ENCODE measurements at places on chromosomes 5 and 9.

DNA sequence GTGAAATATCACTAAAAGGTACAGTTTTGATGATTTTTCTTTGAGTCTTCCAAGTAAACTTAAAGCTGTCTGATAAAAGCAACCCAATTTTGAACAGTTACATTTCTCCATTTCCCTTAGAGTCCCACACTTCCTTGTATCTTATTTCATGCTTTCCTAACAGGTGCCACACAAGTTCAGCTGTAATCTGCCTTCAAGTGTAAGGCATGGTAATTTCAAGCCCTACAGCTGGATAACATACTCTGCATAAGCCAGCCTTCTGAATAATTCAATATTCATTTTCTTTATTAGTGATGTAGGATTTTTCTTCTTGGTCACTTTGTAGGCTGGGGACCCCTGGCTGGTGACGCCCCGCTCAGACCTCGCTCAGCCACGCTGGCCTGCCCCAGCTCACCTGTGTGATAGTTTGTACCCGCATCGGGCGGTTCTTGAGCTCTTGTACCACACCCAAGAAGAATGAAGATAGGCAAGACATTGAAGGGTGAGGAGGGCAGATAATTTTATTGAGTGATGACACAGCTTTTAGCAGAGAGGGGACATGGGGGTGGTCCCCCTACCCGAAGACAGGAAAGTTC lies 34.0 kb downstream of the SOX30 start:
- DNase-seq: no peak

DNA sequence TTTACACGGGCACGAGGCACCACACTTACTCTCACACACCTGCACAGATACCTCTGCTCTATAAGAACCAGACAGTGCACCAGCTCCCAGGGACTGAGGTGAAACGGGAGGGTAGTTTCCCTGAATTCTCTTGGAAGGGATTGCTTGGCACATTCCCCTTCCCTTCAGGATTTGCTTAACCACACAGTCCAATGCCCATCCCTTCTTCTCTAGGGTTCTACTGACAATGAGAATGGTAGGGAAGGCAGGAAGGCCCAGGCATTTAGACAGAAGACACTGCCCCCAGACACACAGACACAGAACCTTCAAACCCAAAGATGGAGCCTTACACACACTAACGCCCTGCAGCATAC lies 704 bp upstream of the LHX6 start:
- no peak for DNase-seq

DNA sequence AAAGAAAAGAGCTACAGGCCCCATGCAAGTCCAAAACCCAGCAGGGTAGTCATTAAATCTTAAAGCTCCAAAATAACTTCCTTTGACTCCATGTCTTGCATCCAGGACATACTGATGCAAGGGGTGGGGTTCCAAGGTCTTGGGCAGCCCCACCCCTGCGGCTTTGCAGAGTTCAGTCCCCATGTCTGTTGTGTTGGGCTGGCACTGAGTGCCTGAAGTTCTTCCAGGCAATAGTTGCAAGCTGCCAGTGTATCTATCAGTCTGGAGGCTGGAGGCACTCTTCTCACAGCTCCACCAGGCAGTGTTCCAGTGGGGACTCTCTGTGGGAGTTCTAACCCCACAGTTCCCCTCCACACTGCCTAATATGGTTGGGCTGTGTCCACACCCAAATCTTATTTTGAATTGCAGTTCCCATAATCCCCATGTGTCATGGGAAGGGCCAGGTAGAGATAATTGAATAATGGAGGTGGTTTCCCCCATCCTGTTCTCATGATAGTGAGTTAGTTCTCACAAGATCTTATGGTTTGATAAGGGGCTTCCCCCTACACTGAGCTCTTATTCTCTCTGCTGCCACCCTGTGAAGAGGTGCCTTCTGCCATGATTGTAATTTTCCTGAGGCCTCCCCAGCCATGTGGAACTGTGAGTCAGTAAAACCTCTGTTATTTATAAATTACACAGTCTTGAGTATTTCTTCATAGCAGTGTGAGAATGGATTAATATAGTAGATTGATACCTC lies 237.5 kb upstream of the ADRA1B start:
- DNase-seq: no peak

DNA sequence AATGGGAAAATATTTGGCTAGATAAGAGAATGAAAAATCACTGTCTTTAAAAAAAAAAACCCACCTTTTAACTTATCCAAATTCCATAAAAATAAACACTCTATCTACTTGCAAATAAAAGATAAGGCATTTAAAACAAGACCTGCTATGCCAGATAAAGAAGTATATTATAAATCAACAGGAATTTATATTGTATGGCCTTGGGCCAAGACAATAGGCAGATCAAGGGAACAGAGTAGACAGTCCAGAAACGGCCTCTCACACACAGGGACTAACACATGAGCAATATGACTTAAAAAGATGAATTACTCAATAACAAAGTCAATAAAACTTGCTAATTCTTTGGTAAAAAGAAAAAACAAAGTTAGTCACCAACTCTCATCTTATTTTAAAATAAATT lies 34.7 kb upstream of the ICE1 start:
- no peak for DNase-seq

- no peak for DNase-seq
These were observed 57.8 kb upstream of the SPINK5 start for GRCh38 chr5:148005788-148006520.

DNA sequence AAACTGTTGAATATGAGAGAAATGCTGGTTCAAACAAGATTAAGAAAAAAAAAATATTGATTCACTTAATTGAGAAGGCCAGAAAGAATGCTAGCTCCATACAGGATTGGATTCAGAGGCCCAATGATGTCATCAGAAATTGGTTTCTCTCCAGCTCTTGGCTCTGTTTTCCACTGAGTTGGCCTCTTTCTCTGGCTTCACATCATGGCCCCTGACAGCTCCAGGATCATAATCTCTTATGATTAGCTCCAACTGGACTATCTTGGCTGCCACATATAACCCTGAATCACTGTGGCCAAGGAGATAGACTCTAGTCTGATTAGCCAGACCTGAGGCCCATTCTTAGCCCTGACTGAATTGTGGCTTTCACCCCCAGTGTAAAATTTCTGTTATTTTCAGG lies 244.7 kb upstream of the GRAMD2B start:
- DNase-seq: no peak

GRCh38 chr9:86303316-86303975 lies 21.1 kb upstream of the ISCA1 start:
- DNase-seq: no peak

DNA sequence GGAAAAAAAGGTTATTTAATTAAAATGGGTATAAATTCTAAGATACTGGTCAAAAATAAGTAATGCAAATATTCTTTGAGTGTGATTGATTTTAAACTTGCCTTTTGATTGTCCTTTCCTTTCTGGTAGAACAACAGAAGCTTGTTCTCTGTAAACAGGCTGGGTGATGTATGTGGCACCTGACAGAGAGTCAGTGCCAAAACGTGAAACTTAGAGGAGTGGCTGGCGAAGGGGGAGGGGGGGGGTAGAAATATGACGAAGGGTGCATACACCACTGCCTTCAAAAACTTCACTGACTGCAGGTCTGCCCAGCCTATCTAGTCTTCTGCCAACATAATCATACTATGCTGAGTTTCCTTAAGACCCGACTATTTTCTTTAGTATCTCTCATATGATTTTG lies 629.8 kb upstream of the SEMA6A start:
- no peak for DNase-seq

DNA sequence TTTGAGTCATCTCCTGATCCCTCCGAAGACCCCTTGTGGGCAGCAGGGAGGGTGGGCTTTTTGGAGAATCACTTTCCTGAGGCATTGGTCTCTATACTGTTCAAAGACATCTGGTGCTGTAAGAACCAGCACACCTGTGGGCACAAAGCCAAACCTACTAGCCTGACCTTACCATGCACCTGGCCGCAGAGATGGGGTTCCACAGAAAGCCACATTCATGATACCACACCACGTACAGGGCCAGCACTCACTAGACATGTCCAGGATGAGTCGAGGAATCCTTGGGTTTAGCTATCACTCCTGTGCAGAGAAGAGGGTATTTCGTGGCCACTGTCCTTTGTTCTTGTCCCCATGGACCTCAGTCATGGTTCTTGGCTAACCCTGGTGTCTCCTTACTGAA lies 203.4 kb downstream of the CACNA1B start:
- no peak for DNase-seq

- no peak for DNase-seq
These were observed 1164.6 kb upstream of the CDH18 start for GRCh38 chr5:21152611-21153010.

DNA sequence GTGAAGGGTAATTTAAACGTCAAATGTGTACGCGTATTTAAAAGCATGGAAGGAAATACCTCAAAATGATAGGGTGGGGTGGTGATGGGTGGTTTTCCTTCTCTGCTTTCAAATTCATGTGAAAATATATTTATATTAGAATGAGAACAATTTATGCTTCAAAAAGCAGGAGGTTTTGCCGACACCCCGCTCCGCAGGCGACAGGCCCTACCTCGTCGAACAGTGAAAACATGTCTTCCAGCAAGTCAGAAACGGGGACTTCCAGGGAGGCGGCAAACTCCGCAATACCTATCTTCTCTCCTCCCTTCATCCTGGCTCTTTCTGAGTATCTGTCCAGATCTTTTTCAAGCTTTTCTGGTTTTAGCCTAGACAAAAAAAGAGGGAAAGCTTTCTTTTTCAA lies 28.5 kb upstream of the SLC6A3 start:
- DNase-seq: no peak

- DNase-seq: no peak
These were observed 9.5 kb upstream of the NFIL3 start for GRCh38 chr9:91433180-91433579.

DNA sequence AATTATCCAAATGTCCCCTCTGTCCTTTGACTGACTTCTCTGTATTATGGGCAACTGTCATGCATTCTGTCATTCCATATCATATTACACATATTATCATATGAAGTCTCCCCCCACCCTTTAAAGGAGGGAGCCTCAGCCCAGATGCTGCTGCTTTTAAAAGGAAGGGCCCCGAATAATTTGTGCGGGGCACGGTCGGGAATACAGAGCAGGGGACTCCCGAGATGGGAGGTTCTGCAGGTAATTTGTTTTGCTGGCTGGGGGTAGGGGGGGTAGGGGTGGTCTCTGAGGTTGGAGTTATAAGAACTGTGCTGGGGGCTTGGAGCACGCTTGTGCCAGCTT lies 10.1 kb upstream of the LHX2 start:
- DNase-seq: no peak

- no peak for DNase-seq
These were observed 159.1 kb upstream of the IRX2 start for GRCh38 chr5:2910401-2911175.

GRCh38 chr9:13412331-13412730 lies 132.8 kb upstream of the MPDZ start:
- DNase-seq: no peak

All from HL-60 (cell line).